ENCODE measurements at places on chromosomes 3 and 15.

- DNase-seq: no peak
Measured at GRCh38 chr15:51837792-51838251, 8.4 kb downstream of the TMOD3 start.

DNA sequence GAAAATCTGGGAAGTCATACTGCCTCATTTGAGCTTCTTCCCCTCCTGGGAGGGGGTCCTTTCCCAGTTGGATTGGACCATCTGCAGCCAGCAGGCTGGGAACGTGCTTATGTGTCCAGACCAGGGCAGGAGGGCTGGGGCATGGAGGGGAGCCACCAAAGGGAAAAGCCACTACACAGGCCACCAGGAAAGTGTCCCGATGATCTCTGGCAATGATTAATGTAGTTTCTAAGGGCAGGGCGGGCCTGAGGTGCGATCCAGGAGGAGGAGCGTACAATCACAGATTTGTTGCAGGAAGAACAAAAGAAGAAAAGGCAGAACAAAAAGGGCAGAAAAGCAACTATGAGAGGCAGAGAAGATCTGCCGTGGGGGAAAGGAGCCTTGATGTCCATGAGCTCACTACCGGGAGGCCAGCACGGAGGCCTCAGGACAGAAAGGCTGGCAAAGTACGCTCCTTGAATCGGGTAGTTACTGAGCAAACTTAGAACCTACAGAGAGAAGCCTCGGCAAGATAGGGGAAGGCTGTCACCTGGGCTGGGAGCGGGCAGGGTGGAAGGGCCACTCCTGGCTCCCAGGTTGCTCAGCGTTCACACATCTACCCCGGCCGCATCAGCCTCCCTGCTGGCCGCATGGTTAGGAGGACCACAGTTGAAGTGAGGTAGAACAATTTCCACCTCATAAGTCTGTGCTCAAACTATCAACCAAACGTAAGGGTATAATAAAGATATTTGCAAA lies 79.5 kb upstream of the PCSK6 start:
- DNase-seq: no peak

GRCh38 chr3:63762180-63762579 lies 56.9 kb upstream of the C3orf49 start:
- no peak for DNase-seq

GRCh38 chr3:160820022-160820421 lies 64.0 kb downstream of the PPM1L start:
- DNase-seq: no peak

DNA sequence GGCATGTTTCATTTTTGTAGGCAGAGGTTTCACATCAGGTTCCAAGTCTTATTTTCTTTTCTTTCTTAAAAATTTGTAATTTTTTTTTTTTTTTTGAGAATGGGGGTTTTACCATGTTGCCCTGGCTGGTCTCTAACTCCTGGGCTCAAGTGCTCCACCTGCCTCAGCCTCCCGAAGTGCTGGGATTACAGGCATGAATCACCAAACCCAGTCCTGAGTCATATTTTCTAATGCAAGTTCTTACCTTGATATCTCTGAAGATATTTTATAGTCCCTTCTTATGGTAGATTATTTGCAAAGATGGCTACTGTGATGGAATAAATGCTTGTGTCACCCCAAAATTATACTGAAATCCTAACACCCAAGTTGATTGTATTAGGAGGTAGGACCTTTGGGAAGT lies 63.8 kb downstream of the SLC9A9 start:
- no peak for DNase-seq

DNA sequence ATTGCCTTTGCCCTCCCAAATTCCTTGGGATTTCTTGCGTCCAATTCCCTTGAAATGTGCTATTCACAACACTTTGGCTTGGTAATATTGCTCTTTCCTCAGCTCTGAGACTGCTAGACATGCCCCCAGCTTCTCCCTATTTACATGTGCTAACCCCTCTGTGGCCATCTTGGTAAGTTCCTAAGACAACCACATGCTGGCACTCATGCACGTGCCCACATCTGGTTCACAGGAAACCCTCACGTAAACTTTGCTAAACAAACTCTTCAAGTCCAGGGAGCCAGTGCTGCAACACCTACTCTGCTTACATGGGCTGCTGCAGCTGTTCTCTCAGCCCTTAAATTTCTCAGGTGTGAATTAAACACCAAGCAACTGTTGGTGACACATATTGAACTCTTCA lies 121.8 kb downstream of the ADAMTSL3 start:
- DNase-seq: no peak

- DNase-seq: no peak
Measured at GRCh38 chr15:81363276-81363675, 10.7 kb downstream of the TMC3 start.

DNA sequence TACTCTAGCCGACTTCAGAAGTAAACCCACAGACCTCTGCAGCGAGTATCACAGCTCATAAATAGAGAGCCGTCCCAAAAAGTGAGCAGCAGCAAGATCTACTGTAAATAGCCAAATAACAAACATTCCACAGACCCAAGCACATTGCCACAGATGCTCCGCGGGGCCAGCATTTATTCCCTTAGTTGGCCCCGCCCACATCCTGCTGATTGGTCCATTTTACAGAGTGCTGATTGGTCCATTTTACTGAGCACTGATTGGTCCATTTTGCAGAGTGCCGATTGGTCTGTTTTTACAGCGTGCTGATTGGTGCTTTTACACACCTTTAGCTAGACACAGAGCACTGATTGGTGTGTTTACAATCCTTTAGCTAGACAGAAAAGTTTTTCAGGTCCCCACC lies 17.3 kb upstream of the GABRB3 start:
- DNase-seq: no peak

GRCh38 chr3:186633481-186633880 lies 6.7 kb upstream of the FETUB start:
- no peak for DNase-seq

- DNase-seq: no peak
Measured at GRCh38 chr3:49302613-49303012, 25.6 kb upstream of the C3orf62 start.

DNA sequence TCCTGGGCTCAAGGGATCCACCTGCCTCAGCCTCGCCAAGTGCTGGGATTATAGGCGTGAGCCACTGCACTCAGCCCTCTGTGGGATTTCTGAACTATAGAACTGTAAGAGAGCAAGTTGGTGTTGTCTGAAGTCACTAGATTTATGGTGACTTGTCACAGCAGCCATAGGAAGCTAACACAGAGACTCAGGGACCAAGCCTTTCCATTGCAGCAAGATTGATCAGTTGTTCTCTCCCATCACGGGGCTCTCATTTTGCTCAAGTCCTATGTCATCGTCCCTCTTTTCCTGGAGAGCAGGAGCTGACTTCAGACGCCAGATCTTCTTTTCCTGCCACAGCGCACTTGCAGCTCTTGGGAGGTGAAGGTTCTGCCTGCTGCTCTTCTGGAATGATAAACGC lies 61.0 kb downstream of the APBA2 start:
- no peak for DNase-seq

DNA sequence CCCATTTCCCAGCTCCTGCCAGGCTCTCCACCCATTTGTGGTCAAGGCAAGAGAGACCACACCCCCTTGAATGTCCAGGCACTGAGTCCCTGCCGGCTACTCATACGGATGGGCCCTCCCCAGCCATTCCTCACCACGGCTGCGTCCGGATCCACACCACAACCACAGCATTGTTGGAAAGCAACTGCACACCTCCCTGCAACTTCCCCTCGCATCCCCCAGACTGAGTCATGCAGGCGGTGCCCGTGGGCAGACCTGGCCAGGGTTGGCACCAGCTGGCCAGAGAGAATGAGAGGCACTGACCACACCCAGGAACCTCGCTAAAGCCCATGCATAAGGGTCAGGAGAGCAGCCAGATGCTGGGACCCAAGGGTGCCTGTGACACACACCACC lies 30.5 kb downstream of the LOXL1 start:
- no peak for DNase-seq

DNA sequence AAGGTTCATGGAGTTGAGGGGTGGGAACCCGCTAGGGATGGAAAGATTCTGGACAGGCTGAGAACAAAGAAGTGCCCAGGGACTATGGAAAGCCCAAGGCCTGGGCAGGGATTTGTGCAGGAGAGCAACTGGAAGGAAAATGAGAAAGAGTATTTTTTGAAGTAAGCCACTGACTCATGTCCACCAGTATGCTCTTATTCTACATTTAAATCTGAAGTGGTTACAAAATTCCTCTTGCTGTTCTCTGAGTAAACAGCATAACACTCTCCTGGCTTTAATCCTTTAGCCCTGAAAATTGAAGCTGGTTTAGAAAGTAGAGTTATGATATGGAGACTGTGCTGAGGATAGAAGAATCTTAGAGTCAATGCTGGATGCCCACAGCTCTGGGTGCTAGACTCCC lies 165.2 kb downstream of the ISL2 start:
- DNase-seq: no peak

DNA sequence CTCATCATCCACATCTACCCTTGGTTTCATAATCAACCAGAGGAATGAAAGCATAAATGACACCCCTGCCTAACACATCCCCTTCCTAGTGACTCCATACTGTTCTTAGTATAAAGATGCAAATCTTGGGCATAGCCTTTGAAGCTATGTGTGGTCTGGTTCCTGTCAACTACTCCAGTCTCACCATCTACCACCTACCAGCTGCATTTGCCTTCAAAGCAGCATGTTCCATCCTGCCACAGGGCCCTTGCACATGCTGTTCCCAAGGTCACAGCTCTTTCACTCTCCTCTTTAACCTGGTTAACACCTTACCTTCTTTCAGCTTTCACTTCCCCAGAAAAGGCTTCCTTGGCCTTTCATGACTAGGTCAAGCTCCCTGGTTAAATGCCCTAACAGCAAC lies 62.3 kb upstream of the ARHGEF3 start:
- no peak for DNase-seq

DNA sequence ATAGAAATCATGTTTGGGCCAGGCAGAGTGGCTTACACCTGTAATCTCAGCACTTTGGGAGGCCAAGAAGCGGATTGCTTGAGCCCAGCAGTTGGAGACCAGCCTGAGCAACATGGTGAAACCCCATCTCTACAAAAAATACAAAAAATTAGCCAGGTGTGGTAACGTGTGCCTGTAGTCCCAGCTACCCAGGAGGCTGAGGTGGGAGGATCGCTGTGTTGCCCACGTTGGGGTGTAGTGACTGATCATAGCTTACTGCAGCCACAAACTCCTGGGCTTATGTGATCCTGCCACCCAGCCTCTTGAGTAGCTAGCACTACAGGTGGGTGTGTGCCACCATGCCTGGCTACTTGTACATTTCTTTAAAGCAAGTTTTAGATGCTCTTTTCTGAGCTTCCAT lies 114.3 kb downstream of the WDR76 start:
- no peak for DNase-seq

All from stimulated activated CD4-positive, alpha-beta T cell treated with anti-CD3 and anti-CD28 coated beads, Interleukin-2, amount 100 ng/mL, for 4 hours (primary cell).